ENCODE measurements at places on chromosomes 1 and 21.

GRCh38 chr1:111802110-111802509, 46.4 kb downstream of the DDX20 start:
- DNase-seq, result no peak

- DNase-seq, result peak; percentile 77
Observed at GRCh38 chr1:160400646-160401486, 502 bp downstream of the VANGL2 start.

DNA sequence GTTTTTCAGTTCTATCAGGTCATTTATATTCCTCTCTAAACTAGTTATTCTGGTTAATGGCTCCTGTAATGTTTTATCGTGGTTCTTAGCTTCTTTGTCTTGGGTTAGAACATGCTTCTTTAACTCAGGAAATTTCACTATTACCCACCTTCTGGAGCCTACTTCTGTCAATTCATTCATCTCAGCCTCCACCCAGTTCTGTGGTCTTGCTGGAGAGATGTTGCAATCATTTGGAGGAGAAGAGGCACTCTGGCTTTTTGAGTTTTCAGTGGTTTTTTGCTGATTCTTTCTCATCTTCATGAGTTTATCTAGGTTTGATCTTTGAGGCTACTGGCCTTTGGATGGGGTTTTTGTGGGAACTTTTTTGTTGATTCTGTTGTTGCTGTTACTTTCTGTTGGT, 213.0 kb downstream of the BRINP2 start:
- DNase-seq, result no peak

GRCh38 chr1:87331365-87332241, 2.9 kb downstream of the LMO4 start:
- peak; percentile 74 for DNase-seq

DNA sequence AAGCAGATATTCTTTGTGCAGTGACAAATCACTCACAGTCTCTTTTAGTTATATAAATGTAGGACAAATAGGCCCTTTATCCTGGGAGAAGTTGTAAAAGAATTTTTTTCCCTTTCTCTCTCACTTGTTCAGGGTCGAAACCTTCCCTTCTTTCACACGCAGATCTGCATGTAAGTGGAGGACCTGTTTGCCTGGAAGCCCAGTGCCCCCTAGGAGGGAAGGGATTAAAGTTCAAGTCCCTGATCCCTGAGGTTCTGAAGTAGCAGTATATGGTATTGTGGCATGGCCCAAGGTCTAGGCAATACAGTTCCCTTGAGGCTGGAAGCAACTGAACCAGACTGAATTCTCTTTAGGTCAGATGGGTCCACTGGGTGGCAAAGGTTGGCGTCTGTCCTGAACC, 48.6 kb upstream of the PTGFRN start:
- peak; percentile 27 for DNase-seq

- DNase-seq, result no peak
Observed at GRCh38 chr1:31704271-31705079, 658 bp upstream of the COL16A1 start.

- no peak for DNase-seq
Observed at GRCh38 chr1:192877283-192877886, 68.5 kb downstream of the RGS2 start.

DNA sequence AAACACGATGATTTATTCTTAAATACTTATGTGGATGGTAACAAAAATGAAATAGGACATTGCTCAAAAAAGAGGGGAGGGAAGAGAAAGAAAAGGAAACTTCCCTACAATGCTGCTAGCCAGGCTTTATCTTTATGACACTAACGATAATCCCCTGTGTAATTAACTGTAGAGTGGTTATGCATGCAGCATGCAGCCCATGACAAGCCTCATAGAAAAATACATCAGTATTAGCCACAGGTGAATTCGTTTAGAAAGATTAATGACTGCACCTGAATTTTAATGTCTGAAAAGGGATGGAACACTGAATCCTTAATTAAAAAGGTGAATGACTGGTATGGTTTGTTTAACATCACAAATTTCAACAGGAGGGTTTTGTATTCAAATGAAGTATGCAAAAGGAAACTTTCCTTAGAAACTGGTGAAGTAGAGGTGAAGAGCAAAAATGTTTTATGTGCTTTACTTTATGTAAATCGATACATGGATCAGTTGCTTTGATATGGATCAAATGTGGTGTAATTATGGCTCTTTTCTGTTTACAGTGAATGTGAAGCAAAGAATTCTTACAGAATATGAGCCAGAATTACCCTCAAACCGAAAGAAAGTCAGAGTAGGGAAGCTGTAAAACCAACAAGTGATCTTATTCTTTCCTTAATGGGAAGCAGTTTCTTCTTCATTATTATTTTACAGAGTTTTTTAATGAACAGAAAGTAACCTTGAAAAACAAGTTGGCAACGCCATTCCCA, 569.6 kb upstream of the ADGRL2 start:
- DNase-seq, result no peak

- DNase-seq, result no peak
Observed at GRCh38 chr1:53549287-53549686, 90.1 kb downstream of the DMRTB1 start.

DNA sequence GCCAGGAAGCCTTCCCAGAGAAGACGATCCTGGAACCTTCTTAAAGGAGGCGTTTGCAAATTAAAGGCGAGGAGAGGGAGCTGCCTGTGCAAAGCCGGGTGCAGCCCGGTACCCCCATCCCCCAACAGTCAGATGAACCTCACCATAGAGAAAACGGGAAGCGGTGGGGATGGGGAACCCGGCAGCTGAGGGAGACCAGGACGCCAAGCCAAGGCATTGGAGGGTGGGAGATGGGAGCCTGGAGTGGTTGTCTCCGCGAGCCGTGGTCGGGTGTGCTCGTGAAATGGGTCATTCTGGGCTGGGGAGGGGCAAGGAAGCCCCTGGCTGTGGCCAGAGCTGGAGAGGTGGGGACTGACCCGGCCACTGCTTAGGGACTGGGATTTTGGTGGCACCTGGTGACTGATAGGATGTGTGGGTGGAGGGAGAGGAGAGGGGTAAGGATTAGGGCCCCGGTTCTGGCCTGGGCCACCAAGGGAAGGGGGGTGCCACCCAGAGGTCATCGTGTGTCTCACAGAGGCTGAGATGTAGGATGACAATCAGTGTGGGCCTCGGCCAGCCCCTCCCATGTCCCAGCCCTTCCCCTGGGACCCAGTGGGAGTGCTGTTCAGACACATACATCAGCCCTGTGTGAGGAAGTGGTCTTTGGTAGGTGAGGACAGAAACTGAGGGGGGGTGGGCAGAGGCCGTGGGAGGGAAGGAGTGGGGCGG, 676 bp upstream of the PADI2 start:
- DNase-seq, result peak; percentile 54

DNA sequence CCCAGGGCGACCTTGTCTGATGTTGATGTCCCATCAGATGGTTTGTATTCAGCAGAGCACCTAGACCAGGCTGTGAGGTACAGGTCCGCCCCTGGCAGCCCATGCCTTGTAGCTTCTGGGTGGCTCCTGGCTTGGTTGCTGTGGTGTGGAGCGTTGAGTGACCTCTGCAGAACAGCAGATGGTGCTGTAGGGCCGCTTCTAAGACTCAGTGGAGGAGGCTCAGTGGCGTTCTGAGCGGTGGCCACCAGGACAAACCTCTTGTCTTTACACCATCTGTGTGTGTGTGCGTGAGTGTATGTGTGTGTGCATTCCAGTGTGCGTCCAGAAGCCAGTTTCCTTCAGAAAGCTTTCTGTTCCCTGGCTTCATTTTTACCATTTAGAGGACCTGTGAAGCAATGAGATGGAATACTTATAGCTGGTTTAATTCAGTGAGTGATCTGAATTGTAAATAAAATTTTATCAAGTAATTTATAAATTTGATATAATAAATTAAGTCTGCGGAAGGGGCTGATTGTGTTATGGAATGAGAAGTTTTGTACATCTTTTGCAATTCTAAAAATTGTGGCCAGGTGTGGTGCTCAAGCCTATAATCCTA, 66.1 kb downstream of the ADARB1 start:
- peak; percentile 85 for DNase-seq

DNA sequence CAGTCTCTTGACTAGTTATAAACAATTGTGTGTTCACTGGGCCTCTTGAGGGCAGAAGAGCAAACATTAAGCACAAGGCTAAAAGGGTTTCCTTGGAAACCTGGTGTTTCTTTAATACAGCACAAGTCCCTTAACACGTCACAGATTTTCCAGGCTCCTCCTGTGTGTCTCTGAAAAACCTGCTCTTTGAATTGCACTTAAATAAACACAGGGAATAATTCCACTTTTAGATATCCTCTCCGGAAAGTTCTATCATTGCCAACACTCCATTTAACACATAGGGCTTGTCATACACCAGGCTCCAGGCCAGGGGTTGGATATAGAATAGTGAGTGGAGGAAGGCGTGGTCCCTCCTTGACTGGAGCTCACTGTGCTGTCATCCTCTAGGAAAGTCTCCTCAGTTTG, 442.6 kb downstream of the DSCAM start:
- DNase-seq, result no peak

DNA sequence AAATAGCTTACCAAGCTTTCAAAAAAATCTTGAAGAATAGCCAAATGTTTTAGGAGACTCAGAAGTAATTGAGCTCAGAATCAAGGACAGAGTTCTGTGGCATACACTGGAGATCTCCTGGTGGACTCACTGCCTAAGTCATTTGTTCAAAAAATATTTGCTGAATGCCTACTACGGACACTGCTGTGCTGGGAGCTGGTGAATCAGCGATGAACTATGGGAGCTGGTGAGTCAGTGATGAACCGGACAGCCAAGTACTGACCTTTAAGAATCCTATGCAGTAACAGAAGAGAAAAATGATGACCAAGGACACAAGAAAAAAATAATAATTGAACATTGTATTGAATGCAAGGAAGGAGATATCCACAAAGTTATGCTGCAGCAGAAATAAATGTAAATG, 717.9 kb upstream of the CXADR start:
- no peak for DNase-seq

GRCh38 chr21:33238565-33239255, 9.0 kb downstream of the IFNAR2 start:
- no peak for DNase-seq

- no peak for DNase-seq
Observed at GRCh38 chr1:55926906-55927471, 652.4 kb downstream of the PLPP3 start.

DNA sequence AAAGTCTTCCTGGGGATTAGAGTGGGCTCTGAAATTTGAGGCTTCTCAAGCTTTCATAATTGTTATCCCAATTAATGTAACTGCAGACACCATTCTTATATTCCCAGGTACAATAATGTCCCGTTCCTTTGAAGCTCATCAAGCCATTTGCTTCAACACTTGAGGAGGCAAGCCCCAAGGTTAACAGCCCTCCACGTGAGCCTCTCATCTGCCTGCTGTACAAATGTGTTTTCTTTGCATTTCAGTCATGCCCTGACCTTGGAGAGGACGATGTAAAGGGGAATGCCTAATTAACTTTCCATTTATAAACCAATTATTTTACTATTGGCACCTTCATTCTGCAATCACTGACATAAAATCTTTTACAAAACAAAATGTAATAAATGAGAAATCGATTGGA, 106.3 kb downstream of the SETD4 start:
- no peak for DNase-seq

All from iPS-NIHi11 (cell line).